ENCODE measurements at places on chromosomes 6 and 20.

DNA sequence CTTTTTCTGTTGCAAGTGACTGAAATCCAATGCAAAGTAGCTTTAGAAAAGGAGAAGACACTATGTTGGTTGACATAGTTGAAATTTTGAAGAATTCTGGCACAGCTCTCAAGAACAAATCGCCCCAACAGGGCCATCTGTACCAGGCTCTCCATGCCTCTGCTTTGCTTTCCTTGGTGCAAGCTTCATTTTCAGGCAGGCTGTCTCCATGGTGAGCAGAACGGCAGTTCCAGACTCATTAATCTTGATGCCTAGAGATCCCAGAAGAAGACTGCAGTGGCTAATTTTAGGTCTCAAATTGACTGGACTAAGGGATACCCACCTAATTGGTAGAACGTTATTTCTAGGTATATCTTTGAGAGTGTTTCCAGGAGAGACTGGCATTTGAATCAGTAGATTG, 950.7 kb upstream of the FLRT3 start:
- no peak for DNase-seq

GRCh38 chr6:31580438-31580740, 1.8 kb downstream of the LTB start:
- DNase-seq = no peak

GRCh38 chr6:129491436-129491835, 218.5 kb downstream of the ARHGAP18 start:
- no peak for DNase-seq

DNA sequence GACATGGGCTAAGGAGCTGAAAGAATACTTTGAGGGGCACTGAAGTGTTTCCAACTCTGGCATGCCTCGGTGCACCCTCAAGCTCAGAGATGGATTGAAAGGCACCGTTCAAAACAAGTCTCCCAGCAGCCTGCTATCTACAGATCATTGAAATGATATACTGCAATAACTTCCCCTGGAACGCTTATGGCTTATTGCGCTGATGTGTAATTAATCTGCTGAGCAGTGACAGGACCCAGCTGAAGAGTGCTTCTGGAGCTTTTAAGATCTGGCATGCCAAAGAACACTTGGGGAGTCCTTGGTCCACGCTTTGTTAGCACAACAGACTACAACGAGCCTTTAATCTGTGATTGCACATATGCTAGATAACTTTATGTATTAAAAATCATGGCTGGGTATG, 708.2 kb downstream of the PRKN start:
- DNase-seq = no peak

DNA sequence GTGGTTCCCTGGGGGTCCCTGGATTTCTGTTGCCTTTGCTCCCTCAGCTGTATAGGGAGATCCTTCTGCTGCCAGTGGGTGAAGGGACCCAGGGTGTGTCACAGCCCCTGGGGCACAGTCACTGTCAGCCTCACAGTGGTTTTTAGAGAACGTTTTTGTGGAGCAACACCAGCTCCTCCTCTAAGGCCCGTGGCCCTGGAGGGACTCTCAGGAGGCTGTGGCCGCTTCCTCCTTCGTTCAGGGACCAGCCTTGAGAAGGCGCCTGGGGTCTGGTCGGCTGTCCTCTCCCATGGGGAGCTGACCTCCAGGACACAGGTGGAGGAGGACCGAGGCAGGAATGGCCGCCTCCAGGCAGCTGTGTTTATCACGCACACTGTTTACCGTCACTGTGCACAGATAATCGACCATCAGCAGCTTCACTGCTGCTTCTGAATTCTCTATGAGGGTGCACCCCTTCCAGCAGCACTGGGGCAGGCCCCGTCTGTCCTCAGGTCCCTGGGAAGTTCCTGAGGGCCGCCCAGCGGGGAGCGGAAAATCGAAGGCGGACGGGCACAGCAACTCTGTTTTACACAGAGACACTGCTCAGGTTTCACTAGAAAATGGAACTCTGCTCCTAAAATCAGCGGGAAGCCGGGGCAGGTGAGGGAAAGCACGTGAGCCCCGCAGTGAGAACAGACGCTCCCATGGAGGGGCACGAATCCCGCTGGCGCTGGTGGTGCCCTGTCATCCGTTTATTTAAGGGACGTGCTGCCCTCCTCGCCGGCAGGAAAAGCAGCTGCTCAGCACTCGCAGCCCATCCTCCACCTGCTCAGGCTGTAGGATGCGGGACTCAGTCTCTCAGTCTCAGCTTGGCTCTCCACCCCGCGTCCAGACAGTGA, 10.4 kb upstream of the FRMD1 start:
- no peak for DNase-seq

GRCh38 chr6:52130440-52130839, 43.0 kb upstream of the PKHD1 start:
- no peak for DNase-seq

DNA sequence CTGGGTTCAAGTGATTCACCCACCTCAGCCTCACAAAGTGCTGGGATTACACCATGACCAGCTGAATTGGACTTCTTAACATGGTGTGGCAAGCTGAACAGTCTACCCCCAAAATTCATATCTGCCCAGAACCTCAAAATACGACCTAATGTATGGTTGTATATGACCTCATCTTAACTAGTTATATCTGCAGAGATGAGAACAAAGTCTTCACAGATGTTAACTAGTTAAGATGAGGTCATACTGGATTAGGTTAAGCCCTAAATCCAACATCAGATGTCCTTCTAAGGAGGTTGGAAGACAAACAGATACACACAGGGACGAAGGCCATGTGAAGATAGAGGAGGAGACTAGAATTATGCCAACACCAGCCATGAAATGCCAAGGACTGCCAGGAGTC, 102.5 kb downstream of the JPH2 start:
- DNase-seq = no peak

- no peak for DNase-seq
These were observed 98.0 kb upstream of the TRAF3IP2 start for GRCh38 chr6:111703723-111704122.

DNA sequence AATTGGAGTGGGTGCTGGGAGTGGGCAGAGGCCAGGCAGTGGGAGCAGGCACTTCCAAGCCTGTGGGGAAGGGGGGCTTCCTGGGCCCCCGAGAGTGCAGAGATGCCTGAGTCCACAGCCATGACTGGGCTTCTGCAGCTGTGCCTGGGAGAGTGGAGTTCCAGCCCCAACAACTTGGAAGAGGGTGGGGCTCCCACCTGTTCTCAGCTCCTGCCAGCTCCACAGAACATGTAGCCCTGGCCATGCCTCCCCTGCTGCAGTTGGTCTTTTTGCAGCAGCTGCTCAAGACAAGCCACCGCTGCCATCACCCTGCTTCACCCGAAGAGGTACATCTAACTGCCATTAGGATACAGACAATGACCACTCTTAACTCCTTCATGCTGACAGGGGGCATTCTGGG, 1092.3 kb downstream of the KHDRBS2 start:
- DNase-seq = no peak

DNA sequence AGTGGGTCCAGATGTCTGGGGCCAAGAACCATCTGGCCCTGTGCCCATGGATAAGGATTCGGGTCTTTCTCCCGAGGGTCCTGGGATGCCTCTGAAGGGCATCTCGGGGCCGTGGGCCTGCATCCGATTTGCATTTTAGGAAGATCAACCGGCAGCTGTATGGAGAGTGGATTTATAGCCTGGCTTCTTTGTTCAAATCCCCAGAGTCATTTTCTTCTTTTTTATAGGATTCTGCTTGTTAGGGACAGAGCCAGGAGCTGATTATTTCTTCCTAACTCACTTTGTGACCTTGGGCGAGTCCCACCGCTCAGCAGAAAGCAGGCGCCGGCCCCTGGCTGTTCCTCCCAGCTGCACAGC, 52.9 kb upstream of the APCDD1L start:
- DNase-seq = no peak
